ENCODE measurements at places on chromosomes 7 and 10.

DNA sequence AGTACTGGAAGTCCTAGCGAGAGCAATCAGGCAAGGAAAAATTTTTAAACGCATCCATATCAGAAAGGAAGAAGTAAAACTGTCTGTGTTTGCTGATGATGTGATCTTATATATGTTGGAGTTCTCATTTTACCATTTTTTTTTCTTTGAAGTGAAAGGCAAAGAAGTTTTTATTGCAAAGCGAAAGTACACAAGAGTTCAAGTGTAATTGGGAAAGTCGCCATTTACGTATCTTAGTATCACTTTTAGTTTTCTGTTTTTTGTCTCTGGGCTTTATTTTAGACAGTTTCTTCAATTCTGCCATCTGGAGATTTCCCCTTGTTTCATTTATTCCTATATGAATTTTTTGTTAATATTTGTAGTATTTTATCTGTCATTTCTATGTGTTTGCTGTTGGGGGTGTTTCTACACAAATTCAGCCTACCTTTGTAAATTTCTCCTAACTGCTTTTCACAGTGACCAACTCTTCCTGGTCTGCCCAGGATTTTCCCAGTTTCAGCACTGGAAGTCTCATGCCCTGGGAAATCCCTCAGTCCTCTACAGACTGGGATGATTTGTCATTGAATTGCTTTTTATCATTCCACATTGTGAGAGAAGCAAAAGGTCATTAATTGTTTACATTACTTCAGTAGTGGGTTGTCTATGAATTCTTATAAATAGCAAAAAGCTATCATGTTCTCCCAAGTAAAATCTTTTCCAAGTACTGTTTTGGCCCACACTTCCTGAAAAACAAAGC lies 23.2 kb downstream of the BET1 start:
- no peak for DNase-seq

- DNase-seq = no peak
These were observed 5.3 kb downstream of the ATXN7L1 start for GRCh38 chr7:105871142-105871541.

- no peak for DNase-seq
These were observed 9.2 kb downstream of the ZNF775 start for GRCh38 chr7:150388306-150388705.

- DNase-seq = no peak
These were observed 170.1 kb downstream of the BBS9 start for GRCh38 chr7:33299425-33299824.

DNA sequence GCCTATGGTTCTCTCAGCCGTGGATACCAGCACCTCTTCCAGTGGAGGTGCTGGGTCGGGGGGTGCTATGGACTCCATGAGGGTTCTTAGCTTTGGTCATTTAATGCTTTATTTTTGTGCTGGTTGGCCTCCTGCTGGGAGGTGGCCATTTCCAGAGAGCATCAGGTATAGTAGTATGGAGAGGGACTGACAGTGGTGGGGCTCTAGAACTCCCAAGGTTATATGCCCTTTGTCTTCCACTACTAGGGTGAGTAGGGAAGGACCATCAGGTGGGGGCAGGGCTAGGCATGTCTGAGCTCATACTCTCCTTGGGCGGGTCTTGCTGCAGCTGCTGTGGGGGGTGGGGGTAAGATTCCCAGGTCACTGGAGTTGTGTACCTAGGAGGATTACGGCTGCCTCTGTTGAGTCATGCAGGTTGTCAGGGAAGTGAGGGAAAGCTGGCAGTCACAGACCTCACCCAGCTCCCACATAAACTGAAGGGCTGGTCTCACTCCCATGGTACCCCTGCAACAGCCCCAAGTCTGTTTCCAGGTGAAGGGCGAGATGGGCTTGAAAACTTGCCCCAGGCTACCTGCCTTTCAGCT lies 763.2 kb upstream of the LRRTM3 start:
- DNase-seq = no peak

GRCh38 chr7:23268746-23269145 lies 22.2 kb downstream of the GPNMB start:
- no peak for DNase-seq

GRCh38 chr7:77157446-77157845 lies 35.0 kb downstream of the CCDC146 start:
- no peak for DNase-seq

- no peak for DNase-seq
These were observed 7.4 kb upstream of the ARID5B start for GRCh38 chr10:61894133-61894532.

GRCh38 chr10:114559636-114560035 lies 98.4 kb downstream of the ABLIM1 start:
- no peak for DNase-seq

GRCh38 chr7:139692723-139693122 lies 85.1 kb downstream of the HIPK2 start:
- DNase-seq = no peak

DNA sequence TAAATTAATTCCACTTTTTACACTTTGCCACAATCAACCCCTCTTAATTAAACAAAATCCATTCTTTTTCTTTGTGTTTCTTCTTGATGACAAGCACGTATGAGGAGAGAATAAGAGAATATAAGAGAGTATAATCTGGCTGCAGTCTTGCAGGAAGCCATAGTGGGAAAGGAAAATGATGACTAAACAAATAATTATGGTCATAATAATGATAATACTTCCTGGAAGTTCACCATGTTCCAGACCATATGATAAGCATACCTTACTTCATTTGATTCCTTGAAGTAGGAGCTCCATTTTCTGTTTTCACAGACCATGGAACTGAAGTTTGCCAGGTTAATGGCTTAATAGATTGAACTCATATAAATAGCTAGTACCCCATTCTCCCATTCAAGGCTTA lies 237.8 kb downstream of the SEMA3D start:
- no peak for DNase-seq

- no peak for DNase-seq
These were observed 73.8 kb upstream of the PRLHR start for GRCh38 chr10:118669020-118669791.

GRCh38 chr10:76881477-76882220 lies 756.0 kb downstream of the KCNMA1 start:
- no peak for DNase-seq

- DNase-seq = no peak
These were observed 252.2 kb downstream of the WDR37 start for GRCh38 chr10:1308173-1308961.

DNA sequence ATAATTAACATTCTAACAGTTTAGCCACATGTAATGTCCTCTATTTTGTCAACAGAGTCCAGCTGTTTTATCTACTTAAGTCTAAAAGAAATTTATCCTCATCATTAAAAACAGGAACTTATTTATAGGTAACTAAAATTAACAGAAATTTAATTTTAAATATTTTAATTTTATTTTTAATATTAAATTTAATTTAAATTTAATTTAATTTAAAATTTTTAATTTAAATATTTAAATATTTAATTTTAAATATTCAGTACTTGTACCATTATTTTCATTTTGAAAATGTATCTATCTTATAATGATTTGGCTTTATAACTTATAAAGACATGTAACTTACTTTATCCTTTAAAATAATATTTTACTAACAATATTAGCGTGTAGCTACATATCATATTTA lies 1.0 kb upstream of the GPR22 start:
- DNase-seq = no peak

- DNase-seq = no peak
These were observed 56.3 kb upstream of the LBX1 start for GRCh38 chr10:101285519-101286070.

DNA sequence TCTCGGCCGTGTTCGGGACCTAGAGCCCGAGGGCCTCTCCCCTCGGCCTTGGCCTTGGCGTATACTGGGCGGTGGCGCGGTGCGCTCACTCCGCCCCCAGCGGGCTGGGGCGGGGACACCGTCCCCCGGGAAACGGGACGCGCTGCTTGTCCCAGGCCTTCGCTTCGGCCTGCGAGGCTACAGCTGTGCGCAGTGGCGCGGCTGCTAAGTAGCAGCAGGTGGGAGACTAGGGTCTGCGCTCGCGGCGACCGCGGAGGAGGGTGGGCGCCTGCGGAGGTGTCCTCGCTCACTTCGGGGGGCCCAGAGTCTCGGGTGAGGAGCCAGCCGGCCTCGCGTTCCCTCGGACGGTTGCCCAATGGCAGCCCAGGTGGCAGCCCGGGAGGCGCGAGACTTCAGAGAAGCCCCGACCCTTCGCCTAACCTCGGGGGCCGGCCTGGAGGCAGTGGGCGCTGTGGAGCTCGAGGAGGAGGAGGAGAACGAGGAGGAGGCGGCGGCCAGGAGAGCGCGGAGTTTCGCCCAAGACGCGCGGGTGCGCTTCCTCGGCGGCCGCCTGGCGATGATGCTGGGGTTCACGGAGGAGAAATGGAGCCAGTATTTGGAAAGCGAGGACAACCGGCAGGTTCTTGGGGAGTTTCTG lies at the start of gene DNAH11:
DNAH11 (plus strand) TSS at position 149 of the 637 bp plus-strand sequence; CDS start at position 356, 207 bp downstream.
- peak; percentile 34 for DNase-seq

GRCh38 chr10:69088471-69088769 lies 517 bp downstream of the SRGN start:
- DNase-seq = no peak

- DNase-seq = no peak
These were observed 244.0 kb upstream of the CXCL12 start for GRCh38 chr10:44628921-44629320.

DNA sequence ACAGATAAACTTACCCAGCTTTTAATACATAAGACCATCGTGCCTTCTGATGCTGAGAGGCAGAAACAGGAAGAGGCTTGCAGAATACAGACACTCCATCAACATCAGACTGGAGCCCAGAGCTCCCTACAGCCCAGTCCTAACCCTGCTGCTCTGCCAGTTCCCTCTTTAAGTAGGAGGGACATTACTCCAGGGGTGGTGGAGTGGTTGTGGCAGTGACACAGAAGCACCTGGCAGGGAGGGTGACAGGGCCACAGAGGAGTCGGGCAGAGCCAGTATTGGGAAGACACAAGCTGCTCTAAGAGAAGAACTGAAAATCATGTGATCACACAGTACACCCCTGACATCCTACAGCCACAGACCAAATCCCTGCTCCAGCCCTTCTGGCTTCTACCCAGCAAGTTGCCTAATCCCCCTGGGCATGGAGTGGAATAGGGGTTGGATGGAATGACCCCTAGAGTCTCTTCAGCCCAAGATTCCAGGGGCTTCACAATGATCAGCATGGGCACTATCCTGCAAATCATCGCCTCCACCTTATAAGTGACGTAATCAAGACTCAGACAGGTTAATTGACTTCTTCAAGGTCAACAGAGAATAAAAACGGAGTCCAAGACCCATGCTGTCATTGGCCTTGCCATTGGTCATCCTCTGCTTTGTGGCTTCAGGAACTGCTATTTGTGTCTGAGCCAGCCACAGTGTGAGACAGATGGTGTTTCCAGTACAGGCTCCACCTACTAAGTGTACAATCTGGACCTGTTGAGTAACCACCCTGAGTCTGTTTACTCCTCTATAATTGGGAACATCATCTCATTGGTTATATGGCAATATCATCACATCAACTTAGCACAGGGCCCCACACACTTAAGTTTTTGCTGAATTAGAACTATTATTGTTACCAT lies 61.1 kb upstream of the ZMIZ1 start:
- no peak for DNase-seq

- no peak for DNase-seq
These were observed 43.7 kb downstream of the CPVL start for GRCh38 chr7:29102558-29103151.

GRCh38 chr7:133433165-133433812 lies 180.4 kb downstream of the EXOC4 start:
- no peak for DNase-seq

- DNase-seq = no peak
These were observed 10.9 kb downstream of the CALCR start for GRCh38 chr7:93563584-93563983.

DNA sequence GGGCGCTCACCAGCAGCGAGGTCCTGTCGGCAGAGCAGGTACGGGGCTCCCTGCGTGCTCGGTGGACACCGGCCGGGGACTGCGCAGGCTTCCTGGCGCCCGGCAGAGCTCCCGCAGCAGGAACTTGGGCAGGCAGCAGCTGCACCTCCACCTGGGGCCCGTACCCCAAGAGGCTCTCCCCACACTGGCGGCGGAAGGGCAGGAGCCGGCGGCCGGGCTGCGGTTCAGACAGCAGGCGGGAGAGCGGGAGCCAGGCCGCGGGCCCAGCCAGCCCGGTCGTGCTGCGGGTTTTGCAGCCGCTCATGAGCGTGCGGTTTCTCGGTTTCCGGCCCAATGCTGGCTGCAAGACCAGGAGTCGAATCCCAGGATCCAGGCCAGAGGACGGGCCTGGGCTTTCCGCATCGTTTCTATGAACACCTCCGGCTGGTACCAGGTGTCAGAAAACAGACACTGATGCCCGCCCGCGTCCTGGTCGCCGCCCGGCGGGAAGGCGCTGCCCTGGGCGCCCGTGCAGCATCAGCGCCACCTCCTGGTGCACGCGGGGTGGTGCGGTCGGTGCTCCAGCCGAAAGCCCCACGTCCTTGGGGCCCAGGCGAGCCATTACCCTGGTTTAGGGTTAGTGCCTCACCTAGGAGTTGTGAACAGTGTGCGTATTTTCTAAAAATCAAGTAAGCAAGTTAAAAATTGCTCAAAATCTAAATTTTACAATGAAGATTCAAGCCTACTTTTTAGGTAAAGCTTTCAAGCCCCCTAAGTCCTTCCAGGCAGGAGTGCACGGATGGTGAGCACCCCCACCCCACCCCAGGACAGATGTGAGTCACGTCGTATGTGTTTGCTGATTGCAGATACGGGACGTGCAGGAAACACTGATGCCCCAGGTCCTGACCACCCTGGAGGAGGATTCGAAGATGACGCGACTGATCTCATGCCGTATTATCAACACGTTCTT lies 47.4 kb upstream of the PRKAR1B start:
- DNase-seq = peak; percentile 52

All from 8988T (cell line).